ENCODE measurements at places on chromosomes 13 and 19.

- DNase-seq = no peak
Measured at GRCh38 chr13:97944396-97945029, 9.0 kb upstream of the IPO5 start.

DNA sequence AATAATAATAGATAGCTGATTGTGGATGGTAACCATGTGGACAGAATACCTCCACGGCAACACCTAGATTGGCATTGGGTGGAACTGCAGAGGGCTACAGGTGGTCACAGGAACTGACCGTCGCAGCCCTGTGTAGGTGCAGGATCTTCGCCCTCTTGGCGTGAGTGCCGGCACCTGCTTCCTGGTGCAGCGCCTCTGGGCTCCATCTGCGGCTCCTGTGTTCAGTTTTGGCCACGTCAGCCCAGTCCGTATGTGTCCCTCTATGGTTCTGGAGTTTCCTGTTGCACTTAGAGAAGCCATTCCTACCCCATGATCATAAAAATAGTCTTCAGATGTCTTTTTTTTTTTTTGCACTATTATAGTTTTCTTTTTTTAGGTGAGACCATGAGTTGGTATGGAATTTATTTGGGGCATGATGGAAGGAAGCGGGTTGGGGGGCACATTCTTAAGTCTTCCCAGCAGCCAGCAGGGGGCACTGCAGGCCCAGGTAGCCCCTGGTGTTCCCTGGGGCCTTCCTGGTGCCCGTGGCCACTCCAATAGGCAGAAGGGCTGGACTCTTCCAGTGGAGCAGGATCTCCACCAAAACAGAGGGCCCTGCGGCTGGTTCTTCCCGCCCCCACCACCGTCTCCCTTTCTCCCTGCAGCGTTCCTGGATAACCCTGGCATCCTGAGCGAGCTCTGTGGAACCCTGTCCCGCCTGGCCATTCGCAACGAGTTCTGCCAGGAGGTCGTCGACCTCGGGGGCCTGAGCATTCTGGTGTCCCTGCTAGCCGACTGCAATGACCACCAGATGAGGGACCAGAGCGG lies 10.1 kb upstream of the SLC25A42 start:
- no peak for DNase-seq

- no peak for DNase-seq
Measured at GRCh38 chr19:14915116-14915515, 26.2 kb upstream of the OR7C2 start.

GRCh38 chr13:75661443-75661842 lies 25.3 kb downstream of the LMO7 start:
- no peak for DNase-seq

- DNase-seq = no peak
Measured at GRCh38 chr13:99214232-99214631, 13.6 kb downstream of the UBAC2 start.

GRCh38 chr19:13164343-13165161 lies 14.3 kb downstream of the IER2 start:
- no peak for DNase-seq

DNA sequence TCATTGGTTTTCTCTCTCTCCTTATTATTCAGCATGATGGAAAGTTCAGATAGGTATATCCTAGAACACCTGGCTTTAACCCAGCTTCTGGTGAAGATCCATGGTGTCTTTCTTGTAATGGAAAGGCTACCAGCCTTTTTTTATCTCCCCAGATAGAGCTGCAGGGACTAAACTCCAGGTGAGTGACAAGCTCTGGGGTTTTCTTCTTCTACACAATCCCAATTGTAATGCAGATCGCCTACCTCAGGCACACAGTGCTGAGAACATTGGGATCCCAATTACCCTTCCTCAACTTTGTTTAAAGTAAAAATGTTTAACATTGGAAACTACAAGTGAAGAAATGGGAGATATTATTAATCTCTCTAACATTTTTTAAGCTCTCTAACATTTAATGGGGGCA lies 1851.7 kb downstream of the PCDH9 start:
- no peak for DNase-seq

DNA sequence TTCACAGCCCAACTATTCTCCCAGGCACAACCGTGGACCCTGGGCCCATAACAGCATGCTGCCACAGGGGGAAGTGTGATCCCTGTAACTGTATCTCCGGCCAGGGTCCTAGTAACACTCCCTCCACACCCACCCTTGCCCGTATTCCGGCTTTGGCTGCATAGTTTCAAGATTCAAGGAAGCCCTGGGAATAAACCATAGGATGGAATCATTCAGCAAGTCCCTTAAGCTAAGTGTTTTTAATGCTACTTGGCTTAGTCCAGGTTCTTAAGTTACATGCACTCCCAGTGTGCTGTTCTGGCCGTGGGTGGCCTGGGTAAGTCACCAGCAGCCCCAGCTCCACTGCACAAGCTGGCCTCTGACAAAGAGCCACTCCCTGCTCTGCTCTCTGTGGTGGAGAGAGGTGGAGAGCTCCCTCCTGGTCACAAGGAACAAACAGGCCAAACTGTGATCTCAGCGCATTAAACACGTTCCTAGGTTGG lies 532.4 kb upstream of the SGCG start:
- no peak for DNase-seq

GRCh38 chr19:42596391-42597072 lies 1.8 kb upstream of the CEACAM8 start:
- DNase-seq = no peak

DNA sequence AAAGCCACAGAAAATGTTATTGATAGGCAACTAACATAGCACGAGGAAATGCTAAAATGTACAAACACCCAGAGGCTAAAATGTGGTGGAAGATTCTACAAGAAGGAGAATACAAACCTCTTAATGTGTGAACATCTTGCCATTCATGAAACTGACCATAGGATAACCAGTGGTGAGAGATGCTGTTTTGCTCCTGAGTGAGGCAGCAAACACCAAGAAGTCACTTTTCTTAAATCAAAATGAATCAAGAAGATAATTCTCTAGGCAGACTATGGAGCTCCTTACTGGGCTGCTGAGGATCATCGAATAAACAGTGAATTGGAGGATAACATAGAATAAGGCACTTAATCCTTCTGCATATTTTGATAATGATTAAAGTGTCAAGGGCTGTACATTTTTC lies 375.4 kb upstream of the SLITRK6 start:
- DNase-seq = no peak

DNA sequence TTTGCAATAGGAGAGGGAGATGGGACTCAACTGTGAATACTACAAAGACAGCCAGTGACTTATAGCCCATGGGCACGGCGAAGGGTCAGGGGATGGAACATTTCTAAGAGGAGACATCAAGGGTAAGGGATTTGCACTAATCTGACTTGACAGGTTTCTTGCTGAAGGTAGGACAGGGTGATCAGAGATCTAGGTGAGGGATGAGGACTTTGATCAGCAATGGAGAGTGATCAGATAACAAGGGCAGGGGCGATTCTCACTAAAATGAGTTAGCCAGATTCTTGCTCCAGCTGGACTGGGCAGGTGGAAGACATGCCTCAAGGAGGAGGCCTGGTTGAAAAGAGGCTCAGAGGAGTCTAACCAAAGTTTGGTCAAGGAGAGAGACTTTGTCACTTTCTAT lies 209.2 kb downstream of the SLC7A1 start:
- no peak for DNase-seq

GRCh38 chr19:35229601-35230000 lies 1.1 kb upstream of the FAM187B start:
- no peak for DNase-seq

- no peak for DNase-seq
Measured at GRCh38 chr19:45069056-45069455, 7.2 kb downstream of the ZNF296 start.

- no peak for DNase-seq
Measured at GRCh38 chr13:34868733-34869132, 73.3 kb upstream of the NBEA start.

GRCh38 chr19:46660551-46661019 lies 397 bp downstream of the DACT3 start:
- no peak for DNase-seq

GRCh38 chr13:21675095-21675991 lies 4.5 kb downstream of the FGF9 start:
- DNase-seq = no peak

GRCh38 chr19:56333506-56333905 lies 18.9 kb upstream of the ZSCAN5A start:
- DNase-seq = no peak

DNA sequence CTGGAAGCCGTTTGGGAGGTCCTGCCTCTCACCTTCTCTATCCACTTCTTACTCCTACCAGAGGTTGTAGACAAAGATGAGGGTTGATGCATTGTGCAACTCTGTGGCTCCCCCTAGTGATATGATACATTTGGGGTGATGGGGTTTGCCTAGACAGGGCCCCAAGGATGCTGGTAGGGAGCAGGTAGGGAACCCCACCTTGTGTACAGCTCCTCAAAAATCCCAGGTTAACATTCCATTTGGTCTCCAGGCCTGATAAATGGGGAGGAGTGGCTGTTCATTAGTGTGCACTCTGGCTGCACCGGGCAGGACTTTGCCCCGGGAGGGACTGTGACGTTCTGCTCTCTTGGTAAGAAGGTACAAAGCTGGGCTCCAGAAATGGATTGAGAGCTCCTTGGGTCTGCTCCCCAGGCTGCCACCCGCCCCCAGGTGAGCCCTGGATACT lies 19.2 kb downstream of the SIGLEC8 start:
- no peak for DNase-seq

Measured in suprapubic skin (tissue), 4 donors.